ENCODE measurements at places on chromosomes 12 and 14.

- DNase-seq = no peak
These were observed 467.2 kb downstream of the MED13L start for GRCh38 chr12:115810122-115810901.

- DNase-seq = no peak
These were observed 23.5 kb downstream of the UBR7 start for GRCh38 chr14:93230539-93230938.

- DNase-seq = peak; percentile 92
These were observed 39.4 kb upstream of the PPP2R5C start for GRCh38 chr14:101721951-101722661.

- no peak for DNase-seq
These were observed 124.0 kb downstream of the BTG1 start for GRCh38 chr12:92021666-92022035.

DNA sequence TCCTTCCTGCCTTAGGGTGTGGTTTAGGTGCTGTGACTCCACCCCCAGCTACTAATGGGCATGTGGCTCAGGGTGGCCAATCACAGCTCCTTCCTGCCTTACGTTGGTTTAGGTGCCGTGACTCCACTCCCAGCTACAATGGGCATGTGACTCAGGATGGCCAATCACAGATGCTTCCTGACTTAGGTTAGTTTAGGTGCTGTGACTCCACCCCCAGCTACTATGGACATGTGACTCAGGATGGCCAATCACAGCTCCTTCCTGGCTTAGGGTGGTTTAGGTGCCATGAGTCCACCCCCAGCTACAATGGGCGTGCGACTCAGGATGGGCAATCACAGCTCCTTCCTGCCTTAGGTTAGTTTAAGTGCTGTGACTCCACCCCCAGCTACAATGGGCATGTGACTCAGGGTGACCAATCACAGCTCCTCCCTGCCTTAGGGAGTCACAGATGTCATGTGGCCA lies 163.9 kb downstream of the TBX5 start:
- DNase-seq = no peak

- no peak for DNase-seq
These were observed 13.7 kb upstream of the CLEC4D start for GRCh38 chr12:8499616-8500015.

- no peak for DNase-seq
These were observed 103.1 kb downstream of the EML1 start for GRCh38 chr14:99896361-99896760.

- DNase-seq = no peak
These were observed 1088.3 kb upstream of the SEL1L start for GRCh38 chr14:82621881-82622450.

DNA sequence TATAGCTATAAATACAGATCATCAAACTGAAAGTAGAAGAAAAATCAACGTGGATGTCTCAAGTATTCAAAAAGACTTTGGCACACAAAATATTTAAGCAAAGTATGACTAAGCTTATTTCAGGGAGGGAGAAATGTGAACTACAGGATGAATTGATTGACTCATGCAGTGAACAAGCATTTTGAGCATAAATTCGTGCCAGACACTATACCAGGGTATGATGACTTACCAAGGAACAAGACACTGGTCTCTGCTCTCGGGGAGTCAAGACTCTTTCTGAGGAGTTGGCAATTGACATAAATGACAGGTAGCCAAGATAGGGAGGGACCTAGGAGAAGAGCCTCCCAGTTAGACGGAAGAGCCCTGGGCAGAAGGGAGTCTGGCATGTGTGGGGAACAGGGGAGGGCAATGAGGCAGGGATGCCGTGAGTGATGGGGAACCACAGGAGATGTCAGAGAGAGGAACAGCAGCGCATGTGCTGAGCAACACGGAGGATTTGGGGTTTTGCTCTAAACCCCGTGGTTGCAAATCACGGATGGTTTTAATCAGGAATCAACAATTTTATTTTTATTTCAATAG lies 115.2 kb downstream of the TMEM132D start:
- no peak for DNase-seq

- no peak for DNase-seq
These were observed 29.5 kb upstream of the CISTR start for GRCh38 chr12:53781228-53781801.

DNA sequence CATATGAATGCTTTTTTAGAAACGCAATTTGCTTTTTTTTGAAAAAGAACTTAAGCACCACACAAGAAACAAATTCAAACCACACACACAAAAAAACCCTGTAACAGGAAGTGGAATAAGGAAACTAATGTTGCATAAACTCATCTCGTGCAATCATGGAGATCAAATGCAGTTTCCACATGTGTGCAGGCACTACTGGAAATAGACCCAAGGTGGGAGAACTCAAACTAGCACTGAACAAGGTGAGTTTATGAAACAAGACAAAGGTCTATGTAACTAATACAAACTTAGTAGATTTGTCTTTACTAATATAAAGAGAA lies 17.5 kb downstream of the NIN start:
- DNase-seq = peak; percentile 63

DNA sequence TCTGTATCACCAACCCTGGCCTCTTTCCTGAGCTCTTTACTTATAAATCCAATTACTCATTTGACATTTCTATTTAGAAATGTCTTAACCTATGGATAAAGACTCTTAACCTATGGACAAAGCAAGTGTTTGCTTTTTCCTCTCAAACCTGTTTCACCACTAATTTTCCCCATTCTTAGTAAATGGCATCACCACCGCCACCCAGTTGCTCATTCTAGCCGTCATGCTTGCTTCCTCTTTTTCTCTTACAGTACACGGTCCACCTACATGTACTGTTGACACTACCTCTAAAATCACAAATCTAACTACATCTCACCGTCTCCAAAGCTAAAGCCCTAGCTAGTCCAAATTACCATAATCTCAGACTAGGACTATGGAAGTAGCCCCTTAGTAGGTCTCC lies 60.0 kb downstream of the CAPS2 start:
- DNase-seq = no peak

DNA sequence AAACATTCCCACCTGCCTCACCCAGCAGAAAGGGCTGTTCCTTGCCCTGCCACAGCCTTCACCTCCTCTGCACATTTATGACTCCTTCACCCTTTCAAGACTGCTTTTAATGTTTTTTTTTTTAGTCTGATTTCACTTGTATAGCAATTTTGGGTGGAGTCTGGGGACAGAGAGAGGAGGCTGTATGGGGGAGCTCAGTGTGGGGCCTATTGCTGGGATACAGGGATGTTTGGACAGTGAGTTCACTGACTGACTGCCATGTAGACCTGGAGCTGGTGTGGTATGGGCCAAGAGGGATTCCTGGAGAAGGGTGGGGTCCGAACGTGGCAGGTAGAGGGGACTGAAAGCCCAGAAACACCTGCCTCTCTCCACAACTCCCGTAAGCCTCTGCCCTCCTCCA lies 1.9 kb upstream of the KRT85 start:
- DNase-seq = no peak
